Upper lobe of left lung (tissue), 6 donors: ENCODE measurements at places on chromosomes 2 and 18. TPM values are rescaled to one million over a fixed set of nuclear protein-coding genes. Genes with fewer than 3 reads are reported as not detected.

- DNase-seq: no peak
- H3K4me3 ChIP-seq: no peak overlapping the region
Measured at GRCh38 chr2:212619954-212620353, 81.4 kb upstream of the ERBB4 start.

DNA sequence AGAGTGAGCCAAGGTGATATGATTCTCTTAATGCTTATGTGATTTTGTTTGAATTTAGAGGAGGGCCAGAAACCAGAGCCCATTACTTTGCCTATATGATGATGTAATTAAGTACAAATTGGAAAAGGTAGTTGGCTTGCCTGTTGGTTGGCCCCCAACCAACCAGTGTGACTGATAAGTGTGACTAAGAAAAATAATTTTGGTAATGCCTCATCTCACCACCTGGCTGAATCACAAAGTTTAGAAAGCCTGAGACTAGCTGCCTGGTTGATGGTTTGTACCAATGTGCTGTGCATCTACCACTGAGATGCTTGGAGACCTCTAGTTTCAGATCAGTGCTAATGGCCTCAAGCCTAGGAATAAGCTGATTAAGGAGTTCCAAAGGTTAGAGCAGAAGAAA is 338.7 kb downstream of the CDH2 start:
- H3K4me3 ChIP-seq: no peak overlapping the region
- no peaks in the 10 kb centered on the region for H3K27me3 ChIP-seq
- no peaks in the 10 kb centered on the region for H3K4me1 ChIP-seq
- DNase-seq: no peak

GRCh38 chr2:127413782-127414637 is 4.2 kb upstream of the PROC start:
- H3K4me3 ChIP-seq: no peak overlapping the region
- no peak overlapping the region for H3K27ac ChIP-seq
- H3K27me3 ChIP-seq: no peaks in the 10 kb centered on the region
- DNase-seq: no peak

DNA sequence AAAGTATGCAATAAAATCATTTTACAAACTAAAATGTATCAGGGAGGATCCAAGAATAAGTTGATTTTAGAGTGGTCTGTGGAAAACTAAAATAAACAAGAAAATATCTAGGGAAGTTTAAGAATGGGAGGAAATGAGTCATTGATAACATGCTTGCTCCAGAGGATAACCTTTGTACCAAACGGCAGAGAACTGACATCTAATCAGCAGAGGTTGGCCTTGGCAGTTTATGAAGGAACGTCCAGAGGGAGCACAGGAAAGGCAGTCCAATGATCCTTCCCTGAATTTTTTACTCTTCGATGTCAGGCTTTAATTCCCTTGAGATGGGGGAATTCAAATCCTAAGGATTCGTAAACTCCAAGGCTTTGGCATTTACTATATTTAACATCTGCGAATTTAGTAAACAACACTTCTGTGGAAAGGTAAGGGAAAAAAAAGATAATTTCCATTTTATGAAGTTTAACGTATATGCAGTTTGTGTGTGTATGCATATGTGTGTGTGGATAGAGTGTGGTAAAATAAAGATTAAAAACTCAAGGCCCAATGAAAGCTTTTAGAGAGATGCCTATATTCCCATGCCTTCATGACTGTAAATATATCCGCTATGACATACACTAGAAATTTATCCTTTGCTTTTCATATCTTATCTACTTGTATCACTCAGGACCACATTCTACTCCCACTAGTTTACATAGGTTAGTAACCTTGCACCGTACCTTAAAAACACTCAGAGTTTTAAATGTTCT is 8.7 kb upstream of the INPP1 start:
- no peaks in the 10 kb centered on the region for H3K4me1 ChIP-seq
- no peak overlapping the region for H3K27ac ChIP-seq
- H3K36me3 ChIP-seq: no peaks in the 10 kb centered on the region
- H3K4me3 ChIP-seq: no peak overlapping the region
- no peak for DNase-seq

DNA sequence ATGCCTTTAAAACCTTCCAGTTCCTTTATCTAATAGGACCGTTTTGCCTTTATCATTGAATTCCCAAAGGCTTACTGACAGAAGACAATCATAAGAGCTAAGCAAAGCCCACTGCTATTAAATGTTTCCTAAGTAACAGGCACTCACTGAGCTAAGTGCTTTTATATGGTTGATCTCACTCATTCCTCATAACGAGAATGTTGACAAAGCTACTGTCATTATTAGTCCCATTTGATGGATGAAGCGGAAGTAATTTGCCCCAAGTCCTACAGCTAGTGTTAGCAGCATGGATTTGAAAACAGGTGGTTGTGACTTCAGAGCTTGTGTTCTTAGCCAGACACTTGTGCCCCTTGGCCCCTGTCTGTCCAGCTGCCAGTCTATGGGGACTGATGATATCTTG is 134.8 kb upstream of the SERPINE2 start:
- no peak for DNase-seq
- no peak overlapping the region for H3K4me3 ChIP-seq
- H3K4me1 ChIP-seq: no peaks in the 10 kb centered on the region
- no peaks in the 10 kb centered on the region for H3K36me3 ChIP-seq
- no peak overlapping the region for H3K27ac ChIP-seq

GRCh38 chr18:80213182-80213581 is 34.1 kb downstream of the PARD6G start:
- H3K27ac ChIP-seq: no peak overlapping the region
- H3K27me3 ChIP-seq: no peaks in the 10 kb centered on the region
- no peaks in the 10 kb centered on the region for H3K36me3 ChIP-seq
- DNase-seq: no peak

DNA sequence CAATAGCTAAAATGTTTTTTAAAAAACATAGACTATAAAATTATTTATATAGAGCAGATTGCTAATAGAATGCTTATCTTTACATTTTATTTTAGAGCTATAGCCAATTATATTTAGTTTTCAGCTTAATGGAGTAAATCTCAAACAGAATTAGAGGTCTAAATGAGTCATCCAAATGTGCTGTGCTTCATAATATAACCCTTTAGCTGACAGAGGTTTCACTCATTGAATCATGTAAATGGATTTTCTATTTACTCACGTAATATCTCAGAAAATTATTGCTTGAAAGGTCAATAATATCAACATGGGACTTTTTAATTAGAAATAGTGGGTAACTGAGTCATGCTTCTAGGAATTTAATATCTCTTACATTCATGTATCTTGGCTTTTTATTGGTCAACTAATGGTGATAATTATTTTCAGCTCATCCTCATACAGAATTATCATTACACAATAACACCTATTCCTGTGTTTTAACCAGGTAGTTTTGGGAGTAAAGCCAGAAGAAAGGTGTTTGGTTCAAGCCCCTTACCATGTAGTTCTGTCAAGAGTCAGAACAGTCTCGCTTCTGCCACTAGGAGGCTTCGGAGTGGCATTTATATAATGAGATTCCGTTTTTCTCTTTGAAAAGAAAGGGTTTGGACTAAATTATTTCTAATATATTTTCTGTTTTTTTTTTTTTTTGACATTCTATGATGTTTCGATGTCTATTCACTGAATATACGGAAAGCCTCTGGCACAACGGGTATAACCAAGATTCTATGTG is 217.6 kb downstream of the CDH7 start:
- DNase-seq: no peak
- H3K27ac ChIP-seq: no peak overlapping the region
- no peak overlapping the region for H3K4me3 ChIP-seq
- H3K27me3 ChIP-seq: no peaks in the 10 kb centered on the region
- H3K36me3 ChIP-seq: no peaks in the 10 kb centered on the region

DNA sequence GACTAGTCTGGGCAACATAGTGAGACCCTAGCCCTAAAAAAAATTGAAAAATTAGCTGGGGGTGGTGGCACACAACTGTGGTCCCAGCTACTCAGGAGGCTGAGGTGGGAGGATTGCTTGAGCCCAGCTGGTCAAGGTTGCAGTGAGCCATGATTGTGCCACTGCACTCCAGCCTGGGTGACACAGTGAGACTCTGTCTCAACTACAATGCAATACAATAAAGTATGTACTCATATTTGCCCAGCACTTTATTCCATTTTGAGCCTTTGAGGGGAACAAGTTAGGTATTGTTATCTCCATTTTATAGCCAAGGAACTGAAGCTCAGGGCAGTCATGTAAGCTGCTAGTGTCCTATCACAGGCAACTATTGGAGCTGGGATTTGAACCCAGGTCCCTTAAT is 49.3 kb upstream of the PLB1 start:
- DNase-seq: no peak
- H3K4me3 ChIP-seq: no peak overlapping the region
- no peaks in the 10 kb centered on the region for H3K36me3 ChIP-seq
- H3K27me3 ChIP-seq: no peaks in the 10 kb centered on the region
- H3K27ac ChIP-seq: no peak overlapping the region

GRCh38 chr2:212520340-212520739 is 18.3 kb downstream of the ERBB4 start:
- H3K4me1 ChIP-seq: no peaks in the 10 kb centered on the region
- H3K36me3 ChIP-seq: no peaks in the 10 kb centered on the region
- H3K27ac ChIP-seq: no peak overlapping the region
- no peak for DNase-seq

- peak; percentile 66 for DNase-seq
- H3K4me3 ChIP-seq: peak overlapping the region; percentile 20
- peaks cover 26% of the 10 kb centered on the region for H3K4me1 ChIP-seq
- H3K27ac ChIP-seq: peak overlapping the region; percentile 73
Measured at GRCh38 chr18:13500227-13500865, 226.0 kb downstream of the FAM210A start.

DNA sequence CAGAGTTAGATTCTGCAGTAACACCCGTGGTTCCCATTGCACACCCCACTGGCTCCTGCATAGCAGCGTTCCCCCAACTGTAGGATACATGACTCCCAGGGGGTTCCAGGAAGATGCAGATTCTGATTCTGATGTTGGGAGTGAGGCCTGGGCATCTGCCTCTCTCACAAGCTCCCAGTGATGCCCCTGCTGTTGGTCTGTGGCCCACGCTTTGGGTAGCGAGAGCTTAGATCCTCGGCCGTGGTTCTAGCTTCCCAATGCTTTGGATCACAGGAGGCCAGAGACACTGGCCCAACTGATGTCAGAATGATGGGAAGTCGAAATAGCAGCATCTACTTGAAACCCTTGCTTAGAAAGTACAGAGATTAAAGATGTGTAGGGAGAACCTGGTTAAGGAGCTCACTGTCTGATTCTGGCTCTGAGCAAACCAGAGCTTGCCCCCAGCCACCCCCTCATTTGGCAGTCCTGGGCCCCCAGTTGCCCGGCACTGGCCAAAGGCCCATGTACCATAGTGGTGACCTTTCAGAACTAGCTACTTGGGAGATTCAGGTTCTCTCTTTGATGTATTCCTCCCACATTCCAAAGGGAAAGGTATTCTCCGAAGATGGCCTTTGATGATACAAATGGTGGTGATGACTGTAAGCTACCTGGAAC is 197.5 kb downstream of the FAM210A start:
- H3K4me1 ChIP-seq: peaks cover 7% of the 10 kb centered on the region
- no peak overlapping the region for H3K27ac ChIP-seq
- no peaks in the 10 kb centered on the region for H3K27me3 ChIP-seq

- H3K27me3 ChIP-seq: no peaks in the 10 kb centered on the region
- H3K4me1 ChIP-seq: peaks cover 45% of the 10 kb centered on the region
- H3K36me3 ChIP-seq: no peaks in the 10 kb centered on the region
Measured at GRCh38 chr2:200306931-200307723, 634 bp downstream of the SPATS2L start.

- H3K27me3 ChIP-seq: no peaks in the 10 kb centered on the region
- H3K27ac ChIP-seq: no peak overlapping the region
- H3K4me3 ChIP-seq: no peak overlapping the region
Measured at GRCh38 chr2:59167514-59167913, 926.4 kb upstream of the FANCL start.

Gene KIF5C
- total RNA-seq: 1.2 TPM

Gene BOLL
- total RNA-seq: not detected

Gene SOCS6
- 19.6 TPM for total RNA-seq

Gene ITGA4
- 23.7 TPM for total RNA-seq

Gene CPO
- total RNA-seq: not detected

Gene CGREF1
- 1.0 TPM for total RNA-seq

Gene ALK
- 0.30 TPM for total RNA-seq
